ENCODE measurements at places on chromosomes 2 and 18.

GRCh38 chr2:7262727-7263126 lies 345.5 kb downstream of the RNF144A start:
- DNase-seq: no peak

DNA sequence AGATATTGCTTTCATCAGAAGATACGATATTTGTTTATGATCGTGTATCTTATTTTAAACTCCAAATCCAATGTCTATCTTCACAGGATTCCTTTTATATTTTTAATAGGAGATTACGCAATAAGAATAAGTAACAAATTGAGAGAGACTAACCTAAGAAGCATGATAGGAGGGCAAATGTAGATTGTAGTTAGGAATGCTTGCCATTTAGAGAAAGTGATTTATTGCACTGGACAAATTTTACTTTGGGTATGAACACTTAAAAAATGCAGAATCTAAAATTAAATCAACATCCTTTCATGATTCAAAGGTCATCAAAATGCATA lies 563.4 kb upstream of the POU3F3 start:
- DNase-seq: no peak

- no peak for DNase-seq
Measured at GRCh38 chr2:11141319-11141718, 13.9 kb upstream of the SLC66A3 start.

DNA sequence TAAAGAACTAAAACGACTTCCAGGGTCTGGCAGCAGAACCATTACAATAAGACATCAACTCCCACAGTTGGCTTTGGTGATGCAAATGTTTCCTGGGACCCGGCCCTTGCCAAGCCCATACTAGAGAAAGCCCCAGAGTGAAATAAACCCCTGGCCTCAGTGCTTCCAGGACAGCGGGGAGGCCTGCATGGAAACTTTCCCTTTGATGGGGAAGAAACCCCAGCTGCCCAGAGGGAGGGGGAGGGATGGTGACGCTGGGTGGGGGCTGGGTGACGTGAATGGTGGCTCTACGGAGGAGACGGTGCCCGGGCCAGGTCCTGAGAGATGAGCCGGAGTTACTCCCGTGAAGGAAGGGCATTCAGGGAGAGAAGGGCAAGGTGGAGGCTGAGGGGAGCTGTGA lies 27.5 kb downstream of the INHBB start:
- no peak for DNase-seq

GRCh38 chr2:27033253-27033852 lies 588 bp downstream of the TMEM214 start:
- DNase-seq: no peak

GRCh38 chr2:64820901-64821300 lies 167.2 kb upstream of the SERTAD2 start:
- no peak for DNase-seq

GRCh38 chr2:211495339-211495738 lies 938.9 kb downstream of the CPS1 start:
- no peak for DNase-seq

DNA sequence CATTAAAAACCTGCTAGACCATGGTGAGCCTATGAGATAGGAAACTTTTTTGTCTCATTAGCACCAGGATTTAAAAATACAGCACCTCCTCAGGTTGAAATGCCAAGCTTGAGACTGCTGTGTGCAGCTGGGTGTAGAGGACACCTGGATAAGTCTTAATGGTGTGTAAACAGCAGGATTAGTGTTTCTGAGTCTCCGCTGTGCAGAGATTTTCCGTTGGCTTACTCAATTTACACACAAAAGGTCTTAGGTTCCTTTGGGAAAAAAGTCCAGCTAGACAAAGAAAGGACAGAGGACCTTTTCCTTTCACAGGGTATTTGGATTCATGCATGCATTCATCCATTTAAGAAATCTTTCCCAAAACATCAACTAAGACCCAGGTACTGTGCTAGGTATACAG lies 168.1 kb downstream of the NRXN1 start:
- DNase-seq: no peak

DNA sequence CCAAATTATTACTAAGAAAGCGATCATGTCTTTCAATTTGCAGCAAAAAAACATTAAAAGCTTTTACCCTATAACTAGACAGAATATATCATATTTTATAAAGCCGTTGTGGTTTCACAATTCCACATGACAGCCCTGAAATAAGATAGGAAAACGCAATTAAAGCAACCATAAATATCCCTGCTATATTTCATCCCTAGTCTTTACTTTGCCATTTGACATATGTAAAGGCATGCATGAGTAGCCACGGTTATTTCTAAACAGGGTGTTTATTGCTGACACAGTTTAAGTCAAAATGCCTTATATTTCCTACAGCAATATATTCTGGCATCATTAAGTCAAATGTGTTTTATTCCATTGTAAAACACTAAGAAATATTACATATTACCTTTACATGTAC lies 239.9 kb downstream of the DSEL start:
- DNase-seq: no peak

DNA sequence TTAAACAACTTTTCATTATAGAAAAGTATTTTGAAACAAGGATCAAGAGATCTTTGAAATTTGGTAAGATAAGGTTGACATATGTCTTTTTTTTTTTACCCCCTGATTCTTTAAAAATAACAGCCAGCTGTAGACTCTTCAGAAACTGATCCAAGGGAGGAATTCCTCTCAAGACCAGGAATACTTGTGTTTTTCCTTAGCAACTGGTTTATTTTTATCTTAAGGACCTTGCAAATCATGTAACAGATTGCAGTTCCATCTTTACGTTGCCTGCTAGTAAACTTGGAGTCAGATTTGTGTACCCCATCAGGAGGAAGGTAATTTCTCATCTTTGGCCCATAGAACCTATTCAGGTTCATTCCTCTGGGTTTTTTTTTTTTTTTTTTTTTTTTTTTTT lies 71.6 kb downstream of the BOLA3 start:
- no peak for DNase-seq
